Mammary epithelial cell (primary cell): ENCODE measurements at places on chromosomes 1 and 21. TPM values are rescaled to one million over a fixed set of nuclear protein-coding genes. Genes with fewer than 3 reads are reported as not detected.

The FBLIM1 gene
- 196 and 249 TPM in 2 replicates for total RNA-seq

The TAS1R3 gene
- under 0.01 TPM for total RNA-seq

The CYP2J2 gene
- total RNA-seq, result 3.2 TPM

The TIAM1 gene
- 11.1 and 14.7 TPM in 2 replicates for total RNA-seq

The GPR25 gene
- total RNA-seq, result not detected

The AMPD1 gene
- not detected in 2 replicates for total RNA-seq

DNA sequence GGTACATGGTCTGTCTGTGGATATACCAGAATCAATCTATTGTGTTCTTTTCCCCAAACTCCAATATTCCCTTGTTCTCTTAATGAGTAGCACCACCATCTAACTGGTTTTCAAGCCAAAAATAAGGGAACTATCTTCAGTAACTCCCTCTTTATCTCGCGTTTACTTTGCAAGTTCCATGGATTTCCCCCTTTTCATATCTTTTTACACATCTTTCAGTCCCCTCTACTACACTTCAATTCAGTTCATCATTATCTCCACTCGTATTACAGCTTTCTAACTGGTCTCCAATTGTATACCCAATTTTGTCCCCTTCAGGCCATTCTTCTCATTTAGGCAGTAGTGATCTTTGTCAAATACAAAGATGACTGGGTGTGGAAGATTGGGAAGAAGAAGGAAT is 4.1 kb upstream of the TMCO1 start:
- DNase-seq, result no peak

GRCh38 chr21:42746240-42746592 is 92.8 kb downstream of the PDE9A start:
- no peak for DNase-seq

- no peak for DNase-seq
Measured at GRCh38 chr1:113990530-113990929, 11.3 kb downstream of the OLFML3 start.

GRCh38 chr1:157239936-157240335 is 101.7 kb upstream of the ETV3 start:
- DNase-seq, result no peak

DNA sequence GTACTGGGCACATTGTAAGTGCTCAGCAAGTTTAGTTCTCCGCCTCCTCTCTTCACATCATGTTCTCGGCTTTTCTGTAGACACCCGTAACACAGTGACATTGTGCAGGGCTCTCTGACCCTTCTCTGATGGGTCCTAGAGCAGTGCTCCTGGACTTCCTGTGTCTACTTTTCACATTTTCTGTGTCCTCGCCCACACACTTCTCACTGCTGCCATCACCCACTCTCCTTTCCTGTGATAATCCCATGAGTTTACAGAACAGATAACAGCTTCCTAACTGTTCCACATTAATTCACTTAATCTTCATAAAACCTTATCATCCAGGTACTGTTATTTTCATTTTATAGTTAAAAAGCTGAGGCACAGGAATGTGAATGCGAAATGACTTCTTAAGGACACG is 13.2 kb upstream of the DMRTA2 start:
- DNase-seq, result no peak

- DNase-seq, result no peak
Measured at GRCh38 chr1:154831462-154831861, 38.6 kb downstream of the KCNN3 start.

GRCh38 chr21:26965040-26965906 is 1.6 kb downstream of the ADAMTS5 start:
- DNase-seq, result peak; percentile 9

DNA sequence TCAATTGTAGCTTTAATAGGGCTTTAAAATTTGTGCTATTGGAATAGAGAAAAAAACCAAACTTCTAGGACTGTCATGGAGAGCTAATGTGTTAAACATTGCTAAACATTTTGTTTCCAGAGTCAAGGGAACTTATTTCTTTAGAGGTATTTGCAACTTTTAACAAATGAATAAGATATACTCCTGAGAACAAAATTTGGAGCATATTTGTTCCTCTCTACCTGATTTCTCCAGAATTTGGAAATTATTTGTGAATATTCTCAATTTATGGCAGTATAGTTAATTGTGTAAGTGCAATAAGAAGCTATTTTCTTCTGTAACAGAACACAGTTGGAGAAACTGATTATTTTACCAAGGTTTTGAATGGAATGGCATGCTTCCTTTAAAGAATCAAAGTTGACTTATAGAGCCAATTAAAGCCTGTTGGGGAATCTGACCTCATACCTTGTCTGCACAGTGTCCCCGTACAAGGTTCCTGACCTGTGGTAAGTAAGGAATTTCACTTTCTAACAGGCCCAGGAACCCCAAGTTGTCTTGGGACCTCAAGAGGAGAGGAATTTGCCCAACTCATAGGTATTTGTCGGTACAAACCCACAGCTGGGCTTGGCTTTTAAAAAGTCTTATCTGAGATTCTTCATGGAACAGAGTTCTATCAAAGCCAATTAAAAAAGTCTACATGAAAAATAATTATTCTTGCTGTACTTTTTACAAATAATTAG is 72.6 kb upstream of the CSF1 start:
- DNase-seq, result no peak

- DNase-seq, result no peak
Measured at GRCh38 chr1:16172964-16173446, 17.1 kb upstream of the EPHA2 start.

DNA sequence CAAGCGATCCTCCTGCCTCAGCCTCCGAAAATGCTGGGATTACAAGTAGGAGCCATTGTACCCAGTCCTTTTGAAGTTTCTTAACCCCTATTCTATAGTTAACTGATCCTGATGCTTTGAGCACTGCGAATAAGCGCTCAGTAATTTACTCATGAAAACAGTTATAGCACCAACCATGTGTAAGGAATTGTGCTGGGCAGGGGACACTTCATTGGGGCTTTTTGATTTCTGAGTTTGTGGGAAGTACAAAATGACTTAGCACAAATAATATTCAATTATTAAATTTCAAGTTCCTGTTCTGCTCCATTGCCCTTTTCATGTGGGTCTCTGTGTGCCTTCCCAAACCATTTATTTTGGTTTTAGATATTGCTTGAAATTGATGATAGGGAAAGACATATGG is 6.2 kb upstream of the HIPK1 start:
- no peak for DNase-seq

DNA sequence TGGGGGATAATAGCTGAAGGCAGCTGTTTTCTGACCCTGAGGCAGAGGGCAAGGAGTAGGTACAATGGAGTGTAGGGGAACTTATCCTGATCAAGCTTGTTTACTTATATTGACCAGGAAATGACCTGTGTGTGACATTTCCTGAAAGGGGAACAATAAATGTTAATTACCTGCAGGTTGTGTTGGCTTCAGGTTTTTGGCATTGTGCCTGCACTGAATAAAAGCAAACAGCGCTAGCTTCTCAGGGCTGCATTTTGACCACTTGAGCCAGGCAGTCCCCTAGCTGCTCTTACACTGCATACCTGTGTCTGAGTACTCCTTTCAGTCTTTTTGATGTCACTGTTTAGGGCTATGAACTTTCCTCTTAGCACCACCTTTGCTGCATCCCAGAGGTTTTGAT is 40.6 kb downstream of the DRAM2 start:
- DNase-seq, result no peak

GRCh38 chr1:238658763-238659162 is 727.6 kb upstream of the CHRM3 start:
- no peak for DNase-seq

- peak; percentile 82 for DNase-seq
Measured at GRCh38 chr1:39410915-39411436, 80.5 kb upstream of the BMP8A start.

DNA sequence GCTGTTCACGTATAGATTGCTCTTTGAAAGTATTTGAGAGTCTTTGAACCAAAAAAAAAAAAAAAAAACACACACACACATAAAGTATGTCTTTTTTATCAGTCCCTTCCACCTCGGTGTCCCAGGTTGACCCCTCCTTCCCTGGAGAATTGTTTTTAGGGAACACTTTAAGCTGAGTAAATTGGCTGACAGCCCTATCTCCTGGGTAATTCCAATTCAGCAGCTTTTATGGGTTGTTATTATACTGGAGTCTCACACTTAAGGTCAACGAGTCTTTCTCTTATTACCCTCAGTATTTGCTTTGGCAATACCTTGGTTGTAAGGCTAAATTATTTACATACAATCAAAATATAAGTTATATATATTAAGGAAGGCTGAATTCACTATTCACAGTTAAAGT is 69.4 kb downstream of the SLC30A10 start:
- no peak for DNase-seq

DNA sequence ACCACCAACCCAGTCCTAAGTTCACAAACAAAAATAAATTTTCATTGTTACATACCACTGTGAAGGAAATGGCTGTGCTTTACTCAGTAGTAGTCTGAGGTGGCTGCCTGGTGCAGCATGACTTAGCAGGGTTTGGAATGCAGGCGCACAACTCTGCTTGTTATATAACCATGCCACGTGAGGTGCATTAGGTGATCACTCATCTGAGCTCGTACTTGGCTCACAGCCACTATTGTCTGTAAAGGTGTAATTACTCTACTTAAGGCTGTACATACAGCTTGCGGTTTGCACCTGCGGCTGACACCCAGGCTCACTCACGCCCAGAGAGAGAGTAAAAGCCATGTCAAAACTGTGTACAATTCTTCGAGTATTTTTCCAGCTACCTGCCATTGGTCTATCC is 599.4 kb downstream of the LTN1 start:
- peak; percentile 81 for DNase-seq

DNA sequence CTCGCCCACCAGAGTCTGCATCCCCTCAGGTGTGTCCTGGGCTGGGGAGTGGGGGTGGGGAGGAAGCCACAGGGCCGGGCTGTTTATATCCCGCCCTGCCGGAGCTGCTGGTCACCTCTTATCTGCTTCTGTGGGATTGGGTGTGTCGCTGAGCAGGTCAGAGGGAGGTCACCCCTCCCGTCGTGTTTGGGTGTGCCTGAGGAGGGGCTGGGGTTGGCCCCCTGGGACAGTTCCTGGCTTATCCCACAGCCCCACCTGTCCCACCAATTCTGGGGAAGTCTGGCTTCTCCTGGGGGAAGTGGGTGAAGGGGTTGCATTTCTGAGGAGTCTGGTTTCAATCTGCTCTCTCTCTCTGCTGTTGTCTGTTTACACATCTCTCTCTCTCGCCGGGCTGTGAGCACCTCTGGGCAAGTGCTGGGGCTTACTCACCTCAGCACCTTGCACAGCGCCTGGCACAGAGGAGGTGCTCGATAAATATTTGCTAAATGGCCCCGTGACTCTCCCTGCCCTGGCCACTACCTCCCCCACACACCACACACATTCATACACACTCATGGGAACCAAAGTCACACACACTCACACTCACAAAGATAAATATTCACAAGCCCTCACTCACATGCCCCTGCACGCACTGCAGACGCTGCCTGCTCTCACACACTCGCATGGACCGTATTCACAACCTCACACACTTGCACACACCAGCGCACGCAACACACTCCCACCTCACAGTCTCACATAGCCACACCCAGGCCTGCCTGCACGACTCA is 8.3 kb downstream of the ELF3 start:
- peak; percentile 84 for DNase-seq

DNA sequence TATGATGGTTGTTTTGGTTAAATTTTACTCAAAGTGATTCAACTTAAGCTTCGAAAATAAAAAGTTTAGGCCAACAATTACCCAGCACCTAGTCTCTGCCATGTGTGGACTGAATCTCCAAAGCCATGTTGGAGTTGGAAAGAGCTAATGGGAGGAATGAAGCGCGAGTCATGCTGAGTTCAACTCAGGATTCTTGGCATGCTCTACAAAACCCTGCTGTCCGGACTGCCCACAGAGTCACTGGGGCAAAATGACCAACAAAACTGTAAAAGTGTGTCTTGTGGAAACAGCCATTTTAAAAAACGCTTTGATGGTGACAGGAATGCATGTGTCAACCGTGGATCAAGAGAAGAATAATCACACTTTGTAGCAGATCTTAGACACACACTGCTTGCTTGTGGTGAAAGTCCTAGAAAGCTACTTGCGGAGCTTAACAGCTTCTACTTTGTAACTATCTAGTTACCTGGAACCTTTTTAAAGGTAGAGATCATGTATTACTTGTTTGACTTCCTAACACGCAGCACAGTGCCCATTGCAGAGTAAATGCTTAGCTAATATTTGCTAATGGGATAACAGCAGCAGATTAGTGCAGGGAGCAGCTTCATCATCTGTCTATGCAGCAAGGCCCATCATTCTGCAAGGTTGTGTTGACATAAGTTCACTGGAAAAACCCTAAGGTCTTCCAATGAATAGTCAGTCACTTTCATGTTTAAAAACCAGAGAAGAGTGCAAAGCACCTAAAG is 7.0 kb upstream of the GBP6 start:
- peak; percentile 31 for DNase-seq

DNA sequence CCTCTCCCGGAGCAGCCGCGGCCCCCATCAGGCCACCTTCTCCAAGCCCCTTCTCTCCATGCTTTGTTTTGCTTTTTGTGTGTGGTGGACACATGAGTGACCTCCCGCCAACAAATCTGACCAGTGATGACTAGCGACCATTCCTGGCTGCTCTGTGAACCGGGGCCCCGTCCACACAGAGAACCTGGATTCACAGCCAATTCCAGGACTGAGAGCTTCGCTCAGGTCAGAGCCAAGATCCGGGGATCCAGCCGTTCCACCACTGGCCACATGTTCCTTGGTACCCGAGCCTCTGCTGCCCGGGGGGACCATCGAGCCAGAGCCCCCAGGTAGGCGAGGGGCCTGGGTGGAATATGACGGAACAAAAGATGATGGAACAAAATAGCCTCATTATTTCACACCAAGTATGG is 46.7 kb upstream of the COL18A1 start:
- no peak for DNase-seq

DNA sequence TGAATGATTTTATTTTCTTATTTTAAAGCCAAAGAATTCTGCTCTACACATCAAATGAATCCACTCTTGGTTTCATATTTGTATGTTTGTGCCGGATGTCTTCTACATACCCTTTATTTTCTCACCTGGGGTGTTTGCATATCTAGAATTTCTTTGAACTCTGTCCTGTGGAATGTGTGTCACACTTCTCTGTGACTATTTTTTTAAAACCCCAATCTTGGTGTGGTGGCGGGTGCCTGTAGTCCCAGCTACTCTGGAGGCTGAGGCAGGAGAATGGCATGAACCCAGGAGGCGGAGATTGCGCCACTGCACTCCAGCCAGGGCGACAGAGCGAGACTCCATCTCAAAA is 35.4 kb downstream of the CENPF start:
- no peak for DNase-seq

- no peak for DNase-seq
Measured at GRCh38 chr1:89705901-89706699, 73.2 kb downstream of the LRRC8C start.
